ENCODE measurements at places on chromosomes 7 and 10.

DNA sequence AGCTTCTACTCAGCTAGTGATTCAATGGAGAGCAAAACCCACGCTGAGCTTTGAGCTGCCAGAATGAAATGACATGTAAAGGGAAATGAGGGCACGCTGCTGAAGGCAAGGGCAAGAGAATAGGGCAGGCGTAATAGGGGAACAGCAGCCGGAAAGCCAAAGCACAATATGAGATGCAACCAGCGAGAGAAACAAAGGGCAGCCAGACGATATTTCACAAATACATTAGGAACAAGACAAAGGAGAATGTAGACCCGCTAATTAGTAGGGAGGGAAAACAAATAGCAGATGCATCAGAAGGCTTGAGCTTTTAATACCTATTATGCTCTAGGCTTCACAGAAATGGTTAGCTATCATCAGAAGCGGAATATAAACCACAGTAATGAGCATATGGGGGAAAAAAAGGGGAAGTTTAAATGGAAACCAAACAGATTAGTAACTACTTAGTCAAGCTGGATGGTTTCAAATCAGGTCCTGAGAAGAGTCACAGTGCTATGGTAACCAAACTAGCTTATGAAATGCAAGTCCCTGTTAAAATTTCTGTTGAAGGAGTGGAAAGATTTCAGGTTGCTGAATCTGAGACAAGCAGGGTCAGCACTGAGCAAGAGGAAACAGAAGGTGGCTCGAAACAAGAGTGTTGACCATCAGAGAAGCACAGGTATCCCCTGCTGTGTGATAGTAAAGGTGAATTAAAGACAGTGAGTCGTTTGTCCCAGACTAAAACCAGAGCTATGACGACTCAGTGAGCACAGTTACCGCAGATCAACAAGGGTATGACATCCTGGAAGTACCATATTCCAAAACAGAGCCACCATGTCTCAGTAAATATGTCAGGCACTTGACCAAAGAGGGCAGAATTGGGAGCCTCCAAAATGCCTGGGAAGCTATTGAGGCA lies 496.9 kb upstream of the CELF2 start:
- no peak for DNase-seq

DNA sequence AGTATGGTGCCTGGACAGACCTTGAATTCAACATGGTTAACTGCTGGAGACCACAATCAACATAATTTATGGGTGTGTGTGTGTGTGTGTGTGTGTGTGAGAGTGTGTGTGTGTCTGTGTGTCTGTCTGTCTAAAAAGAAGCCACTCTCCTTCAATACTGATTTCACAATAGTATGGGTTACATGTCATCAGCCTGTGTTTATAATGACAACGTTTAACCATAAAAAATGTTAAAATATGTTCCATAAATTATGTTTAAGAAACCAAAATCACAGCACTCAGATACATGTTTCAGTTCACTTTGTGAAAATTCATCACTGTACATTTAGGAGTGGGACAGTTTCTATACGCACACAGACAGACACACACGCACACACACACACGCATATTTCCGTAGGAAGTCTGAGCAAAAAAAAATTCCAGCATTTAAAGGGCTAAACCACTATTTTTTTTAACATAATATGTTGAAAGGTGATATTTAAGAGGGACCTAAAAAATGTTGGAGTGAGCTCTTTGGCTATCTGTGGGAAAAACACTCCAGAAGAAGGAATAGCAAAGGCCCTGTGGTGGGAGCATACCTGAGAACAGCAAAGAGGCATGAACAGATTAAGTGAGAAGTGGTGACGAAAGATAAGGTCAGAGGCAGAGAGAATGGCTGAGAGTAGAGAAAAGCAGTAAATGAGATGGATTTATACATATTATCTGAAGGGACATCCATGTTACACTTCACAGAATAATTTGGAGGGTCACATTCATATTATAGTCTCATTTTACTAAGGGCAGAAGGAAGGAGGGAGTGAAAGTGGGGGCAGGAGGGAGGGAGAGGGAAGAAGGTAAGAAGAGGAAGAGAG lies 10.9 kb downstream of the PDZD8 start:
- DNase-seq, result no peak

DNA sequence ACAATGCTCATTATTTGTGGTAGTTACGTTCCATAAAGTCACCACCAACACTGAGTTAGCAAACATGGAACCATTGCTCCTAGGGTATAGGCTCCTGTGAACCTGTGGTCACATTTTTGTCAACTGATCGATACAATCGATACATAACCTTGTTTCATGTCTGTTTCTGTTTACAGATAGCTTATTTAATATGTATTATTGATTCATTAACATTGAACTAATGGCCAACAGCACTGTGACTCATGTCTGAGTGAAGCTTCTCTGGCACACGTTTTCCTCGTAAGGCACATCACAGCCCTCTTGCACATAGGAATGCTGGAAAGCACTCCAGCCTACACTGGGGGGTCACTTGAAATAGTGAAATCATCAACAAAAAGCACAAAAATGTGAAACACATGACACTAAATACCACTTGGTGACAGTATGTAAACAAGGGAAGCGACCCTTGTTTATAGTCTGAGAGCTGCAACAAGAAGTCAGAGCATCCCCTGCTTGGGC lies 27.0 kb downstream of the GHRHR start:
- no peak for DNase-seq

GRCh38 chr7:71851776-71852498 lies 560.2 kb downstream of the CALN1 start:
- DNase-seq, result no peak

GRCh38 chr7:81714306-81714705 lies 55.5 kb downstream of the HGF start:
- no peak for DNase-seq

GRCh38 chr7:128962899-128963298 lies 25.2 kb downstream of the IRF5 start:
- DNase-seq, result no peak

DNA sequence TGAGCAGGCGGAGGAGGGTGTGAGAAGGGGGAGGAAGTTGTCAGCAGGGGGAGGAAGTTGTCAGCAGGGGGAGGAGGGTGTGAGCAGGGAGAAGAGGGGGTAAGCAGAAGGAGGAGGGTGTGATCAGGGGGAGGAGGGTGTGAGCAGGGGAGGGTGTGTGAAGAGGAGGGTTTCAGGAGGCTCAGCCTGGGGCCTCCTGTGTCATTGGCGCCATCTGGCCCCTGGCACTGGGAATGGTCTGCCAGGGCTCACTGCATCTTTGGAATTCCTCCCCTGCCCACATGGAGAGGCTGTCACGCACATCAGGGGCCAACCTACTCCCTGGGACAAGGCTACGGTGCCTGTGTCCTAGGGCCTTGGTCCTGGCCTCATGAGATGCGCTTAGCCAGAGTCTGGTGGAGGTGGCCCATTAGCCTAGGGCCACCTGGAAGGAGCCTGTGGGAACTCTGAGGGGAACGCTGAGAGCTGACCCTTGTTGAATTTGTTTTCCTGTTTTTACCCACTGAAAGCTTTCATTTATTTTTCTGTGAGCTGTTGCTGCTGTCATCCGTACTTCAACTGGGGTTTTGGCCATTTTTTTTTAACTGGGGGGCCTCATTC lies 18.0 kb downstream of the CAMK2B start:
- DNase-seq, result no peak

DNA sequence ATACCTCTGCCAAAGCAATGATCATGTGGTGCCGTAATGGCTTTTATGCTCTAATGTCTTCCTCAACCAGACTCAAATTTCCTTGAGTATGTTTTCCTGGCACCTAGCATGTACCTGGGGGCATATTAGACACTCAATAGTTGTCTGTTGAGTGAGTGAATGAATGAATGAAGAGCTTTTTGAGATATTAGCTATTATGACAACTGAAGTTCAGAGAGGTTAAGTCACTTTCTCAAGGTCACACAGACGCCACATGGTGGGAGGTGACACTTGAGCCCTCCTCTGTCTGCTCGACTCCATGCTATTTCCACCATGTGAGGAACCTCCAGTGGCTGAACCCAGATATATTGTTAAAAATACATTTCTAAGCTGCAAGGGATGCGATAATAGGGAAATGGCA lies 132.1 kb downstream of the PRPF18 start:
- no peak for DNase-seq

- no peak for DNase-seq
Observed at GRCh38 chr7:141884539-141885225, 31.5 kb upstream of the OR9A4 start.

- DNase-seq, result no peak
Observed at GRCh38 chr7:150958062-150958552, 20.0 kb downstream of the KCNH2 start.

DNA sequence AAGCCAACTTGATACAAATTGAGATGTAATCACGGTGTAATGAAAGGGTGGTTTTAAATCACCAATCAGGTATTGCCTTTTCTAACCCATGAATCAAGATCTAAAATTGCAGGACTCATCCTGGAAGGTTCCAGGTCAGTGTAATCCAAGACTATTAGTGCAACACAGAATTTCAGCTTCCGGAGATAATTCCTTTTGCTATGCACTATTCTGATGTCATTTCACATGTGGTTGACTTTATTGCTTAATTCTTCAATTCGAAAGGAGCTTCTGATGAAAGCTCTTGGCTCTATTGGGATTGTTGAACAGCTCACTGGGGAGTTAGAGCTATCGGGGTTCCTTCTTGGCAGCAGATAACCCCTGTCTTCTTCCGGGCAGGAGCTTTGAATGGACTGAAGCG lies 147.4 kb upstream of the INSYN2A start:
- no peak for DNase-seq

- no peak for DNase-seq
Observed at GRCh38 chr10:125936331-125936730, 40.0 kb downstream of the FANK1 start.

- no peak for DNase-seq
Observed at GRCh38 chr10:2957785-2958184, 109.6 kb upstream of the PFKP start.

DNA sequence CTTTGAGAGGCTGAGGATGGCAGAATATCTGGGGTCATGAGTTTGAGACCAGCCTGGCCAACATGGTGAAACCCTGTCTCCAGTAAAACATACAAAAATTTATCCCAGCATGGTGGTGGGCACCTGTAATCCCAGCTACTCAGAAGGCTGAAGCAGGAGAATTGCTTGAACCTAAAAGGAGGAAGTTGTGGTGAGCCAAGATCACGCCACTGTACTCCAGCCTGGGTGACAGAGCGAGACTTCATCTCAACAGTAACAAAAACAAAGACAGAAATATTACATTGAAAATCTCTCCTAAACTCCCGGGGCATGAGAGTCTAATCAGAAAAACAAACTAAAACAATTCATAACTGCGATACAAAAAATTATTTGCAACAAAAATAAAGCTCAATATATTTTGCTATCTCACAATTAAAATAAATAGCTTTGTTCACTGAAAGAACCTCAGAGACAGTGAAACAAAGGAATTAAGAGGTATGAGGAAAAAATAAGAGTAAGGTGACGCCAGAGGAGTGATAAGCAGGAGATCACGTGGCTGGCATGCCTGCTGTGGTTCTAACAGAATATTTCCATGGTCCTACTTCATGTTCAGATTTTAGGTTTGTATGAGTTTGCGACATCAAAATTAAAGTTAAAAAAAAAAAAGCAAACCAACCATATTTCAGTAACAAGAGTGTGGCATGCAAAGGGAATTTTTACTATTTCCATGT lies 527.7 kb upstream of the POM121L12 start:
- no peak for DNase-seq

DNA sequence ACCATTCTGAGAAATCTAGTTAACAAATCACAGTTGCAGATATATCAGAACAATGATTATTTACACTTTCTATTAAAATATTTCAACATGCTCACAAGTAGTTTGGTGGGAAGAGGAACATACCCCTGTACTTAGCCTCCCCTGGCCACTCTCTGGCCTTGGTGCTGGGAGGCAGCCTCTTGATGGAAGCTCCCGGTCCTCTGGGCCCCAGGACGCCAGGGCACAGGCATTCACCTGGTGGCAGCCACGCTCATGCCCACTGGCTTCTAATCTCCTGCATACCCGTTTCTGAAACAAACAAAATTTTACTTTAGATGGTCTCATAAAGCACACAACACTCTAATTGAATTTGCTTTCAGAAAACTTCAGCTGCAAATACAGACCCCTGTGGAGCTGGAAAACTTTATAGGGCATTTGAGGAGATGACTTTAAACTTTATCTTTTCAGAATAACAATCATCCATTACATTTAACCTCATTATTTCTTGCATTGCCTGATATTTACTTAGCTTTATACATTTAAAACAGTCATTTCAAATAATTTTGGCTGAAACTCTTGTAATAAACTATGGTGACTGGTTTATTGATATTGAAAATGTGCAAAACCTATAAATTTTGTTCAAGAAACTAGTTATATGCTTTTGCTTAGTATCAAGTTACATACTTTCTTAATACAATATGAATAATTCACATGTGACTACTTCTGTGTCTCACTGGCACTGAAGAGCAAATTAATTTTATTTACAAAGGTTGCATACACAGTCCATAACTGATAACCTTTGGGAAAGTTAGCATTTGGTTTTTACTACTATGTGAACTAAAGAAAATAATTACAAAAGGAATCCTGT lies 30.8 kb downstream of the C10orf143 start:
- DNase-seq, result no peak

- DNase-seq, result no peak
Observed at GRCh38 chr10:926075-926698, 5.3 kb downstream of the LARP4B start.

- peak; percentile 56 for DNase-seq
Observed at GRCh38 chr10:6530211-6530840, 49.8 kb downstream of the PRKCQ start.

GRCh38 chr7:30924624-30925023 lies 13.0 kb downstream of the AQP1 start:
- no peak for DNase-seq

GRCh38 chr7:151405588-151405987 lies 4.2 kb downstream of the WDR86 start:
- no peak for DNase-seq

DNA sequence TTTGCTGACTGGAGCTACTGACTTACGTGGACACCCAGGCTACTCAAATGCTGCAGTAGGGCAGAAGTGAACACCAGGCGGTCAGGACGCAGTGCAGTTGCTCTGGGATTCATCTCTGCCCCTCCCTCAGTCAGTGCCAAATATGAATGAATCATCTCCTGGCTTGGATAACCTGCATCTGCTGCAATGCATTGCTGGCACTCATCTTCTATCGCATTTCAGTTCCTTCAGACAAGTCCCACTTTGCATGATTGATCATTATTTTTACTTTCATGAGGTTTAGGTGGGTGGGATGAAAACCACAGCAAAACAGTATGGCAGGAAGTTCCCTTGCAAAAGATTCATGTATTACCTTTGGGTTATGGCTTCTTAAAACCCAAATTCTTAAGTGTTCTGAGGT lies 224.6 kb upstream of the NRP1 start:
- no peak for DNase-seq

DNA sequence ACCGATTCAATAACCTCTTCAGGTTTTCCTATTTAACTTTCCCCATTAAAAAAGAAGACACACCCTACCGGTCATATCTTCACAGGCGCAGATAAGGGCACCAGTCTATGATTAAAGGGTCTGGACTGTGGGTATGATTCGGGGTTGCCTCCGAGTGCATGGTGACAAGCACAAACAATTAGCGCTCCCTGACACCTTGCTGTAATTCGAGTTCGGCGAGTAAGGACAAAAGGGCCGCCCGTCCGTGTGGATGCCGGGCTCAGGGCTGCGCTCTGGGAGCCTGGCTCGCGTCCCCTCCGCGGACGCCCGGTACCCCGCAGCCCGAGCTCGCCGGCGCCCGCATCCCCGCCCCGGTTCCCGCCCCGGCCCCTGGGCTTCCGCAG lies 111.9 kb upstream of the RHEB start:
- DNase-seq, result no peak

Measured in activated T-helper 1 cell treated with anti-CD3 and anti-CD28 coated beads, Interleukin-2, amount 50 U/mL, for 16 hours (primary cell).